ENCODE measurements at places on chromosomes 7 and 10.

DNA sequence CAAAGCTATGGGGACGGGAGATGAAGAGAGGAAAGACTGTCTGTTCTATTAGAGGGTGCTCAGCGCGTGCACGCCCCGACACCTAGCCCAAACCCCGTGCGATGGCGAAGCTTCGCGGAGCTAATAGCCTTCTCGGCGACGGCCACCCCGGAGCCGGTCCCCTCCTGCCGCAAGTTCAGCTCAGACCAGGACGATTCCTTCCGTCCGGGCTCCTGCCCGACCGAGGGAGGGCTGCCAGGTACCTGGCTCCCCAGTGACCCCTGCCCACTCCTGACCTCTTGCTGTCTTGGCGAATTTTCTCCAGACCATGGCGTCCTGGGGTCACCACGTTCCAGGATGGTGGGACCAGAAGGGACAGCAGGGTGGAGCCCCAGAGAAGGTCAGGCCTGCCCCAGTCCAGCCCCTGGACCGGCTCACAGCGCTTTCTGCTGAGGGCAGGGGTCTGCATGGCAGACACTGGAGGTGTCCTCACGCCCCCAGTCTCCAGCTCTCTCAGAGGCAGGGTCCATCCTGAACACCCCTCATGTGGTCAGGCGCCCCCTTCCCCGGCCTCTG is 36.7 kb downstream of the UNCX start:
- peak; percentile 24 for ATAC-seq

DNA sequence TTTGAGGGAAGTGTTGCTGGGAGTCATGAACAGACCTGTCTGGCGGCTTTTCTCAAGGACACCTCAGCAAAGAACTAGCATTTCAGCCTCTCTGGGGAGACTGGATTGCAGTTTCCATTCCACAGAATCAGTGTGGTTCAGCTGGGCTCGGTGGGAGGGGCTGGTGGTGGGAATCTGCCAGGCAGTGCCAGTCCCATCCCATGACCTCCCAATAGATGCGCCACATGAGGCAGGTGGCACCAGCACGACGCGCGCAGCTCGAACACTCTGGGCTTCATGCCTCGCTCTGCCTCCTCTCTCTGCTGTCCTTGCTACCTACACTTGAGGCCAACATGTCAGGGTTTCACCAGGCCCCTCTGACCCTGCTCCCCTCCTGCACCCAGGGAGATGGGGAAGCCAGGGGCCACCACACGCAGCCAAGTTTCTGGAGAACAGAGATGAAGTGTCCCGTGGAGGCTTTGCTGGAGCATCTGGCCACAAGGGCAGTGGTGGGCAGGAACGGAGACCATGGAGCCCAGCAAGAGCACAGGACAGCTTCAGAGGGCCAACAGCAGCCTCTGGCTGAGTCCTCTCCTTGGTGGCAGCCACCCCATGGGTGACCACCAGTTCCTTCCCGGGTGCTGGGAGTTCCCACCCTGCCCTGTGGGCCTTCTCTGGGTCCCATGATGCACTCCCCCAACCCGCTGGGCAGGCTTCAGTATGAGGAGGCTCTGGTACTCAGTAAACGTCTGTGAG is 2.3 kb downstream of the NACAD start:
- ATAC-seq: no peak

DNA sequence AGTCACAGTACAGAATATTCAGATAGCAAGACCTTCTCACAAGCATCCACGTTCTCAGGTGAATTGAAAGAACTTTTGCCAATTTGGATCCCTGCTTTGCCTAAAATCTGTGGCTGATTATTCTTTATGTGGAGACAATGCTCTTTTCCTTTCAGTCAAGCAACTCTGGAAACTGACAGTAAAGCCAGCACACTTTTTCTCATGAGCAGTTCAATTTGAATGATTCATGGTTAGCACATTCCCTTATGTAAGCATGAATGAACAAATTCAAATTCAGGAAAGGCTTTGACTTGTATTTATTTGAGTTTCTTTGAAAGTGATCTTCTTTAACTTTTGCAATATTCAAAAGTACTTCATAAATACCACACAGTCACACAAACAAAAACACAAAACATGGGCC is 57.6 kb downstream of the MEOX2 start:
- peak; percentile 83 for ATAC-seq

DNA sequence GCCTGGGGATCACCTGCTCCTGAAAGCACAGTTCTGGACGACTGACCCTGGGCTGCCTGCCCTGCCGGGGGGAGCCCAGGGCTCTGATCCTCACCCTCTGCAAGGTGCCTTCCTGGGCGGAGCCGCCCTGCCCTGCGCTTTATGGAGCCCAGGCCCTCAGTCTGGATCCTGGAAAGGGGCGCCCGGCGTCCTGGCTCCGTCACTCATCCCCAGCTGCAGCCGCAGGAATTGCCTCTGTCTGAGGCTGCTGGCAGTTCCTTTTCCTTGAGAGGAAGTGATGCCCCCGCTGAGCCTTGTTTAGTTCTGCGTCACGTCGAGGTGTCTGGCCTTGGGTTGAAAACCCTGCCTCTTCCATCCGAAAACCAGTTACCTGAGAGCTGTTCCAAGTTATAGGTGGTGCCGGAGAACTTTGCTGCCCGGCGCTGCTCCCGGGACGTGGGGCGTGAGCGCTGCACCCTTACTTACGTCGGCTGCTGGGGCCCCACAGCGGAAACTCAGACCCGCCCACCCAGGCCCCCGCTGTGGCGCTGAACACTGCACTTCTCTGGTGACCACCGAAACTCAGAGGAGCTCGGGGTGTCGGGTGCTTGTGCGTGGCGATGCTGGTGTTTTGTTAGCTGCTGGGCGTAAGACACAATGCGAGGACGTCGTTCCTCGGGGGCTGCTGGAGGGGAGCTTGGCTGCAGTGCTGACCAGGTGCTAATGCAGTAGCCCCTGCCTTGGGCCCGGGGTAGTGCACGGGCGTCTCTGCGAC is 5.4 kb downstream of the MAFK start:
- no peak for ATAC-seq

DNA sequence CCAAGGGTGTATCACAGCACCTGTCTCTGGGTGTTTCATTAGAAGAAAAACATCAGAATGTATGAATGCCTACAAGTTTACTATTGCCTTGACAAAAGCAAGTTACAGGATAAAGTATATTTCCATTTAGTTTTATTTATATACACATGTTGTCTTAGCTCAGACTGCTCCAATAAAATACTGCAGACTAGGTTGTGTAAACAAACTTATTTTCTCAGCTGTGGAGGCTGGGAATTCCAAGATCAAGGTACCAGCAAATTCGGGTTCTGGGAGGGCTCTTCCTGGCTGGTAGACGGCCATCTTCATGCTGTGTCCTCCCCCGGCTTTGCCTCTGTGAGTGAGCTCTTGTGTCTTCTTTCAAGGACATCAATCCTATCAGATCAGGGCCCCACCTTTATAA is 77.1 kb upstream of the UNC5B start:
- ATAC-seq: no peak

DNA sequence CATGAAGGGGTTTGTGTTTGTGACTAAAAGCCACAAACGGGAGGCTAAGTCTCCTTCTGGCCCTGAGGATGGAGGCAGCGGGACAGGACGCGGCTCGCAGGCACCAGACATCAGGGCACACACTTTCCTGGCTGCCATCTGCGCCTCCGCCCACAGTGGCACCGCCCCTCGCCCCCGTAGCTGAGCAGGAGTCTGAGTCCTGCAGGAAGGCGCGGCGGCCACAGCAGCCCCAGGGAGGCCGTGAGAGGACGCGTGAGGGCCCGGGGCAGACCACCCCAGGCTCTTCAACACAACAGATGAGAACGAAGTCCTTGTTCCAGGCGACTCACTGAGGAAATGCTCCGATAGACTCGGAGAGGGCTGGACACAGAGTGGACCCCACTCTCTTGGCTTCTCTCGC is 6.6 kb downstream of the ADGRA1 start:
- no peak for ATAC-seq

DNA sequence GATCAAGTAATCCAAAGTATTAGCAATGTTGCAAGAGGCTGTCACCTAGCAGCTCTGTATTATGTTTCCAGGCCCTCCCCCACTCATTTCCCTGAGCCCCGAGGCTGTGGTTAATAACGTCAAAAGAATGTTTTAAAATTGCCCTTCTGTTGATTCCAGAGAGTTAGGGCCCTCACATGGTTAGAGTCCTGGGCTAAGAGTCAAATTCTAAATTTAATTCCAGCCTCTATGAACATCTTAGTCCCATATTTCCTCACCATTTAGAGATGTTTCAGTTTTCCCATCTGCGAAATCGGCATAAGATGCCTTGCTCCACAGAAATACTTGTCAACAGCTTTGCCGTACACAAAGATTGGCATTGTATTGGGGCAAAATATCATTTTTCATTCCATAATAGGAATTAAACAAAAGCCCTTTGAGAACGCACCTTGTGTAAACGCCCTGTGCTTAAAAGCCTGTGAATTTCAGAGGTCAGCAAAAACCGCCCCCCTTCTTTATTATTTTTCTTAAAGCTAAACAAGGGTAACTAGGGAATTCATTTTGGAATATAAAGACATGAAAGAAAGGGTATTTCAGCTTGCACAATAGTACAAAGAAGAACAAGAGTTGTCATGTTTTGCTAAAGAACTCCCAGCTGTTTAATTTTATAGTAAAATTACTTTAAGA is 135.8 kb downstream of the ARID5B start:
- peak; percentile 45 for ATAC-seq

GRCh38 chr7:14195871-14196270 is 206.4 kb upstream of the ETV1 start:
- ATAC-seq: no peak
